Bronchus fibroblast of lung (primary cell): ENCODE measurements at places on chromosomes 5 and 9. TPM values are rescaled to one million over a fixed set of nuclear protein-coding genes. Genes with fewer than 3 reads are reported as not detected.

The SLC6A18 gene
- not detected in 2 replicates for total RNA-seq

The BARX1 gene
- total RNA-seq, result not detected in 2 replicates

The HTR4 gene
- not detected in 2 replicates for total RNA-seq

The GM2A gene
- total RNA-seq, result 21.4 and 22.0 TPM in 2 replicates

The NTRK2 gene
- total RNA-seq, result under 0.01 TPM in 1 of 2 replicates, not detected in the other

The FOXD4L6 gene
- total RNA-seq, result under 0.01 TPM in 1 of 2 replicates, not detected in the other

The GRXCR2 gene
- not detected in 2 replicates for total RNA-seq

The GFRA3 gene
- total RNA-seq, result not detected in 2 replicates

The FGFR4 gene
- 8.8 and 9.1 TPM in 2 replicates for total RNA-seq

The PCSK1 gene
- under 0.01 TPM in 1 of 2 replicates, not detected in the other for total RNA-seq

The ABITRAM gene
- total RNA-seq, result 4.4 and 6.5 TPM in 2 replicates

The ZNF484 gene
- 3.6 and 4.4 TPM in 2 replicates for total RNA-seq
